ENCODE measurements at places on chromosomes 1 and 21.

- no peak for DNase-seq
Observed at GRCh38 chr1:194230351-194231144, 1044.1 kb upstream of the B3GALT2 start.

GRCh38 chr1:185438936-185439335, 121.9 kb upstream of the IVNS1ABP start:
- DNase-seq = no peak

DNA sequence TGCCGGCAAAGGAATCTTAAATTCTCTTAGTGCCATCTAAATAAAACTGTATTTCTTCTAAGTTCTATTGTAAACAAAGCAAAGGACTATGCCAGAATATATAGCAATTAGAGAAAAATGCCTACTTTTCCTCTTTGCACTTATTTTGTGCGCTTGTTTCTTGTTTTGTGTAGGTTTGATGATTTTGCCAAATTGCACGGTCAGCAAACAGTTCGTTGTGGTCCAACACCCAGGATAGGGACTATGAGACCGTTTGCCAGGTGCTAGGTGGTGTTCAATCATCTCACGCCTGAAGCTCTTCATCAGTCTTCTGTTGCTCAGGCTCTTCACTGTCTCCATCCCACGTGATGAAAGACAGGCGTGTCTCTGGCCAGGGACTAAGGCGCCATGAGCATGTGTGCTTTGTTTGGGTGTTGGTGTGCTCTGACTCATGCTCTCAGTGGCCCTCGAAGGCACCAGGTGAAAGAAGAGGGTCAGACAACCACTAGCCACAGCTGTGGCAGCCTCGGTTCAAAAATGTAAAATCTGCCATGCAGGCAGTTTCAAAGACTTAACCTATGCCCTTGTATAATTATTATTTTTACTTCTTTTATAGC, 36.9 kb upstream of the KCNE1 start:
- no peak for DNase-seq

DNA sequence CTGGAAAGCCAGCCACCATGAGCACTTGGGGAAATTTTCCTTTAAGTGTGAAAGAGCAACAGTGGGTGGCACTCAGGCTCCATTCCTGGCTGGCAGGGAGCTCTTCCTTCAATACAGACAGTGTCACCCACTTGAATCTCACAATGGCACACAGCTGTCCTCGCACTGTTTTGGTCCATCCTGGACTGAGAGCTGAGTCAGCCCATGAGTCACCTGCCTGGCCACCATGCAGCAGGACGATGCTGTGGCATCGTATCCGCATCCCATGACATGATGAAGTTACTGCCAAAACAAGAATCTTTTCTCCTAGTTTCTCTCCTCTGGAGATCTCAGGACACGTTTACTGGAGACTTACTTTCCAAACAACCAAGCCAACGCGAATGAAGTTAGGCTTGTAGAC, 6.0 kb downstream of the TMPRSS2 start:
- no peak for DNase-seq

DNA sequence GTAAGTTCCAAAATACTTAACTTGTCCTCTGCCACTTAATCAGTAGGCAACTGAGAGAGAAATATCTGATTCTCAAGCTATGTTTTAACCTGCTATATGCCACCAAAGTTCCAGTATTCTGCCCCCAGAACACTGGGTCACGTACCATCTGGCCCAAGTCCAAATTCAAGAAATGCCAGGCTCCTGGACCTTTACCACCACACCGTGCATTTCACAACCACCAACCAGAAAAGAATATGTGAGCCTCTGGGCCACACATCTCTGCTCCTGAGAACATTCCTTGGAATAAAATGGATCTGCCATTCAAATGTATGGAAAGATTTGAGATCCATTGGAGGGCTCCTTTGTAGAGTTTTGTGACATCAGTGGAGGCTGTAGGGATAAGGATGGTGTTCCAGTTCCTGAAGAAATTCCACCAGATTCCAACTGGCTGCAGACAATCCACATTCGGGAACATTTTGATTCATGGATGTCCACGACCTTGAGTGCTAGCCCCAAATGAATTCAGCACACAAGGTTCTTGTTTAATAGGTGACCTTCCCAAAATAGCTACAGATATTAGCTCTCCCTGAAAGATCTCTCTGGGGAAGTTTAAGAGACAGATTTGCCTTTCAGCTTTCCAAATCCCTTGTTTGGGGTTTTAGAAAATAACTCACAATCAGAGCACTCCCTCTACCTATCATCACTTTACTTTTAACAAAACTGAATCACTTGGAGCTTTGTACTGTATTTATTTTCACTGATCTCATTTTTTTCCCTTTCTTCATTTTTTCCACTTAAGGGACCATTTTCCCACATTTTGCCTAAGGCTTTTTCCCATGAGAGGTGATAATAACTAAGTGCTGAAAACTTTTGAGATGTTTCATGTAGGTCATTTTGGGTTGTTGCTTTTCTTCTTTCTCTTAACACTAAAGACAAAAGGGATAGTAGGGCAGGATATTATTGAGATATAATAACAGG, 128.4 kb upstream of the ZC3H11B start:
- DNase-seq = no peak

DNA sequence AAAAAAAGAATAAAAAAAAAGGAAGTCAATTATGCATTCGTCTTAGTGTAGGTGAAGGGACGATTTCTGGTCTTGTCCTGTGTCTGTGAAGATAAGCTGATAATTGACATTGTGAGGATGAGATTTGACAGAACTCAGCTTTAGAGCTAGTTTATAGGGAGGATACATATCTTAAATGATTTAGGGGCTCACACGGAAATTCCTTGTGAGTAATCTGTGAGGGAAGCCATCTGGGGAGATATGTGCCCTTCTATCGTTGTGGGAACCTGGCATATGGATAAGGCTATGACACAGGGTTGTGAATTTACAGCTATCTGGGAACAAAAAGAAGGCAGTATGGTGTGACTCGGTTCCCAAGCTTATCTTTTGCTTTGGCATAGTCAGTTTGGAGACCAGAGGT, 71.1 kb downstream of the RABGAP1L start:
- no peak for DNase-seq

- DNase-seq = no peak
Observed at GRCh38 chr21:21688889-21689288, 690.7 kb downstream of the NCAM2 start.

DNA sequence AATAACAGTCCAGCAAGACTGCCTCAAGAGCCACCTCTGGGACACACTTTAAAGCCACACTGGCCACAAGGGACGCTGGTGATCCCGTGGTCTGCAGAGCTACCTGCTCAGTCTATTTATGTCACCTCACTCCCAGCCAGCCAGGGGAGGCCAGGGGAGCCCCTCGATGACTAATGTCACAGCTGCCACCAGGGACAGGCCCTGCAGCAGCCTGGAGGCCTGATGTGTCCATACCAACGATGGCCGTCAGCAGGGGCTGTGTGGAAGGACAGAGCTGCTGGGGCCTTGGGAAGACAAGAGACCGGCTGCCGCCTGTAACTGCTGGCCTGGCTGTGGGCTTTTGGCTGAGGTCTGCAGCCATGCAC, 71.0 kb downstream of the SIK1 start:
- no peak for DNase-seq

DNA sequence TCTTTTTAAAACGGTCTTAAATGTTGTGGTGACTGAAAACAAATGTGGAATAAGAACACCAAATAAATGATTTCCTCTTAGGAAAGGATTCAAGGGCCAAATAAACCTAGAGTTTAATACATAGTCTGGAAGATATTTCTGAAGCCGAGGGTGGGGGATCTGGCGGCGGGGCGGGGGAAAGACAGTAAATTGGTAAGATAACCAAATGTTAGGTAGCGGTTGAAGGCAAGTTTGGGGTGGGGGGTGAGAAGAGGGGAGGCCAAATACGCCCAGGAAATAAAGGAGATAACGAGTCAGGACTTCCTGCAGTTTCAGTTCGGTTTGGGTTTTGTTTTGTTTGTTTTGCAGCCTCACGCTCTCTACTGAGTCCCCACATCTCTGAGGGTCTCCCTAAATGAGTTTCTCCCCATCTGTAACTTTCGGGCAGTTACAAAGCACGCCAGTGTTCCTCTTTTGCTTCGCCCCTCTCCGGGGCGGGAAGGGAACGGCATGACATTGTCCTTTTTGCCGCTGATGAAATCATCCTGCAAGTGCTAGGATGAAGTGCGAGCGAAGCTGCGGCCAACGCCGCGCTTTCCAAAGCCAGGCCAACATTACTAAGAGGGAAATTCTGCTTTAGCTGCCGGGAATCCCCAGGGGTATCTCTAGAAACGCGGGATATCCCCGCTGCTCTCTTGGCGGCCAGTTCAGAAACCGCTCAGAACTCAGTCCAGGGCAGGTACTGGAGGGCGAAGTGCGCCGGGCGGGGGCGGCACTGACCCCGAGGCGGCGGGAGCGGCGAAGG, 844 bp downstream of the NIBAN1 start:
- peak; percentile 32 for DNase-seq

DNA sequence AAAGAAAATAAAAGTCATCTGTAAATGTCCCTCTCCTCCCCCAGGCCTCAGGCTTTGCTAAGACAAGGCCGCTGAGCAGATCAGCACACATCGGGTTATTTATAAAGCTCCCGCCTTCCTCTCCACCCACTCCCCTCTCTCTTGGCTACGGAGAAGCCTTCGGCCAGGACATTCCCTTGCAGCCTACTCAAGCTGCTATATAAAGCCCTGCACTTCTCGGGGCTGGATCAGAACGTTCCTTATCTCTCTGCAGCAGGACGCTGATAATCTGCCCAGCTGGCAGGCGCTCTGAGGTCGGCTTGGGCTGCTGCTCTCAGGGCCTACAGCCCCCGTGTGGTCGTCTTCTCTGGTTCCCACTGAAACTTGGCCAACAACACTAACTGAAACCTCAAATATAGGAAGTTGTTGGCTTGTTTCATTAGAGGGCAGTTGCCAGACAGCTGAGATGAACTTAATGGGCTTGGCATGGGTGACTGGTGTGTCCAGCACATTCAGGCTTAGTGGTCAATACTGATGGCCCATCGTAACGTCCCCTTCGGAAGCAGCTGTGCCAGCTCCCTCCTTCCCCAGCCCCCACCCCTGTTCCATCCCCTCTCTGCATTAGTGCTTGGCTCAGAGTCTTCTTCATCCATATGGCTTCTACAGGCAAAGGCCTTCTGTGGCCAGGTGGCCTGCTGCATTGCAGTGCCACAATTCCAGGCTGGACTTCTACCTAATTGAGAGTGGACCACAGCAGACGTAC, 64.6 kb downstream of the IER5 start:
- DNase-seq = no peak

- peak; percentile 48 for DNase-seq
Observed at GRCh38 chr1:203271018-203271743, 34.1 kb upstream of the BTG2 start.

DNA sequence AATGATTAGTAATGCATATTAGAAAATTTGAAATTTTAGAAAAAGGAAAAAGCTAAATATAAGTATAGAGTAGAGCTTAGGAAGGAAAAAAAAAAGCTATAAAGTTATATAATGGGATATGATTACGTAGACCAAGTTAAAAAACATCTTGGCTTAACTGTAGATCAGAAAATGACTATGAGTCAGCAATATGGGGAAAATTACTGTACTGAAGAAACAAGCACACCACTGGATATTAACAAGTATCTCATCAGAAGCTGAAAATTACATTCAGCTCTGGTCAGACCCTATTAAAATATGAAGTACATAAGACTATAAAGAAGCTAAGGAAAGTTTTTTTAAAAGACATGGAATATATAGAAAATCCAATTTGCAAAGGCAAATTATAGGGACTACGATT, 19.5 kb downstream of the DNAJC8 start:
- no peak for DNase-seq

DNA sequence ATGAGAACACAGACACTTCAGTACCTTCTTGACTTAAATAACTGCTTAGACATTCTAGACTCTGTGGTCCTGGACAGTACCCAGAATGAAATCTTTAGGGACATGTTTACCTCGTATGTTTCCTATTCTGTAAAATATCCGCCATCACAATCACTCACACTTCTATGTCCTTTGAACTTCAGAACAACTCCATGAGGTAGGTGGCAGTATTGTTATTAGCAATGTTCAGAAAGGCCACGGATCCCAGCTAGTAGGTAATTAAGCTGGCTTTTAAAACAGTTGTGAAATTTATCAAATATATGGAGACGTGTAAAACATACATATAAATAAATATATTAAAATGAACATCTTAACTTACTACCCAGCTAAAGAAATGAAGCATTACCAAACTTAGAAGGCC, 83.4 kb downstream of the CACHD1 start:
- DNase-seq = no peak

GRCh38 chr1:83961571-83962295, 37.2 kb downstream of the TTLL7 start:
- DNase-seq = no peak

DNA sequence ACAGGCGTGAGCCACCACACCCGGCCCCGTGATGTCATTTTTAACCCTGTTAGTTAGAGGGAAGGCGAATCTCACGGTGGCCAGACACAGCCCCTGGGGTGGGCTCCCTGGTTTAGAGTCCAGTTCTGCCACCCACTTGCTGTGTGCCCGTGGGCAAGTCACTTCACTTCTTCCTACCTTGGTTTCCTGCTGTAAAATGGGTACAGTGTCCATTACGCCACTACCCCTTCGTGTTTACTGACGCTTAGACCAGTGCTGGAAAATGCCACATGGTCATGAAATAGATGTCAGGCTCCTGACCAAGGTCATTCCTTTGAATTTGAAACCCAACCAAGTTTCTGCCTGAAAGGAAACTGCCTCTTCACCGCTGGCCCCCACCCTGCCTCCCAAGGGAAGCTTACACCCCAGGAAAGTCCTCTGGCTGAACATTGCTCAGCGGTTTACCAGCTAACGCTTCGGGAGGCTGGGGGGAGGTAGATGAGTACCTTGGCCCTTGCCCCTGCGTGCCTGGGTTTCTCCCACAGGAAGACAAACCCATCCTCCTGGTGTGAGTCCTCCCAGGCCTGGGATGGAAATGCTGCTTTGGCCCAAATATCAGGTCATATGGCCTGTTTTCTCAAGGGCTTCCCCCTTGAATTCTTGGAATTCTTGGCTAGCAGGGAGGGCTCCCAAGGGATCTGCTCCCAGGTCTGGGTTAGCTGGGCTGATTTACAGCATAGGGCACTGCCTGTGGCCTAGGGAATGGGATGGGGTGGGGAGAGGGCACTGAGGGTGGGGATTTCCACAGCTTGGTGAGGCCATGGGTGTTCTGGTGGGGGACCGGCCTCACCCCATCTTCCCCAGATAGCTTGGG, 7.6 kb upstream of the AADACL4 start:
- no peak for DNase-seq
